ENCODE measurements at places on chromosomes 7 and 10. TPM values are rescaled to one million over a fixed set of nuclear protein-coding genes. Genes with fewer than 3 reads are reported as not detected.

The GJD4 gene
- total RNA-seq: 0.31 TPM

GRCh38 chr10:43237631-43238446 is 29.0 kb downstream of the RASGEF1A start:
- no peaks in the 10 kb centered on the region for H3K4me1 ChIP-seq
- no peak overlapping the region for H3K4me3 ChIP-seq
- no peaks in the 10 kb centered on the region for H3K36me3 ChIP-seq
- H3K27ac ChIP-seq: no peak overlapping the region
- H3K27me3 ChIP-seq: no peaks in the 10 kb centered on the region

GRCh38 chr7:3464900-3465622 is 164.0 kb downstream of the SDK1 start:
- DNase-seq: no peak
- H3K4me1 ChIP-seq: no peaks in the 10 kb centered on the region
- H3K27ac ChIP-seq: no peak overlapping the region

- no peak overlapping the region for H3K4me3 ChIP-seq
- no peak overlapping the region for H3K27ac ChIP-seq
- no peaks in the 10 kb centered on the region for H3K36me3 ChIP-seq
- H3K4me1 ChIP-seq: no peaks in the 10 kb centered on the region
- H3K27me3 ChIP-seq: no peaks in the 10 kb centered on the region
Observed at GRCh38 chr7:29281782-29282541, 87.4 kb downstream of the CHN2 start.

- H3K27ac ChIP-seq: peak overlapping the region; percentile 34
- no peaks in the 10 kb centered on the region for H3K36me3 ChIP-seq
- H3K4me1 ChIP-seq: no peaks in the 10 kb centered on the region
- H3K4me3 ChIP-seq: no peak overlapping the region
Observed at GRCh38 chr7:134865001-134865845, 85.8 kb downstream of the CALD1 start.

DNA sequence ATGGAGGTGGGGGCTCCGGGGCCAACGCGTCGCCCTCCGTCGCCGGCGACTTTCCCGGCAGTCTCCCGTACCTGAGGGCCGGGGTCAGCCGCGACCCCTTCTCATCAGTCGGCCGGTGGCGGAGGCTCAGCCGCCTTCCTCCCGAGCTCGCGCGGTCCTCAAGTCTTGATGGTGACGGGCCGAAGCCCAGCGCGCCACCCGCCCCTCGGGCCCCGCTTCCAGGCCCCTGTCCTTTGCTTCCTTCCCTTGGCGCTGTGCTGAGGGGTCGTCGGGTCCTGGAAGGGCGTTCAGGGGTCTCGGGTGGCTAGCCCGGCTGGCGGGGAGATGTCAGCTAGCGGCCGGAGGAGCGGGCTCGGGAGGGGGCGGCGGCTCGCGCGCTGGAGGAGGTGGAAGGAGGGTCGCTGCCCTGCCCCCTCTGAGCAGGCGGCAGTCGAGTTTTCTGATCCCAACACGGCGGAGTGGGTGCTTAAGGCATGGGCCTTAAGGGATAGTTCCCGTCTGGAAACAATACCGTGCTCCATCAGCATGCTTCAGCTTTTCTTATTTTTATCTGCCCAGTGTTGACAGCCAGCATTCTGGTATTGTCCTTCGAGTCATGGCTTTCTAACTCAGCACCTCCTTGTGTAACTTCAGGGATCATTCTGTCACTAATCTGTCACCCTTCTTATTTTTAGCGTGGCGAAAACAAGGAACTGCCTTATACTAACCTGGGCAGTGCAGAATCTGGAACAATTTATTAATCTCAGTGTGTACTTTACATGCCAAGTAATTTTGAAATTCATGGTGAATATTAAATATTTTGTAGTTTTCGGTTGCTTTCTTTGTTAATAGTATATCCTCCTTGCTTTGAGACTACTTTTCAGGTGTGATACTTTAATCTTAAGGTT is 748 bp downstream of the PHTF2 start:
- H3K36me3 ChIP-seq: no peaks in the 10 kb centered on the region
- H3K27me3 ChIP-seq: no peaks in the 10 kb centered on the region
- peak overlapping the region; percentile 90 for H3K4me3 ChIP-seq
- H3K4me1 ChIP-seq: peaks cover 8% of the 10 kb centered on the region

GRCh38 chr7:31695859-31696614 is 9.0 kb downstream of the PPP1R17 start:
- H3K4me1 ChIP-seq: no peaks in the 10 kb centered on the region
- DNase-seq: no peak
- no peak overlapping the region for H3K27ac ChIP-seq
- H3K27me3 ChIP-seq: no peaks in the 10 kb centered on the region
- no peaks in the 10 kb centered on the region for H3K36me3 ChIP-seq

- no peak overlapping the region for H3K27ac ChIP-seq
- H3K36me3 ChIP-seq: no peaks in the 10 kb centered on the region
- H3K4me1 ChIP-seq: peaks cover 17% of the 10 kb centered on the region
- no peak for DNase-seq
- H3K27me3 ChIP-seq: no peaks in the 10 kb centered on the region
Observed at GRCh38 chr10:77919713-77920108, 6.8 kb downstream of the DLG5 start.

GRCh38 chr10:21048068-21048467 is 151.0 kb upstream of the NEBL start:
- no peaks in the 10 kb centered on the region for H3K36me3 ChIP-seq
- H3K27me3 ChIP-seq: no peaks in the 10 kb centered on the region
- H3K4me3 ChIP-seq: no peak overlapping the region
- DNase-seq: no peak
- H3K27ac ChIP-seq: no peak overlapping the region

- H3K27me3 ChIP-seq: no peaks in the 10 kb centered on the region
- H3K36me3 ChIP-seq: no peaks in the 10 kb centered on the region
- DNase-seq: no peak
- H3K4me1 ChIP-seq: no peaks in the 10 kb centered on the region
- H3K27ac ChIP-seq: no peak overlapping the region
Observed at GRCh38 chr7:121797657-121798452, 75.1 kb upstream of the PTPRZ1 start.

DNA sequence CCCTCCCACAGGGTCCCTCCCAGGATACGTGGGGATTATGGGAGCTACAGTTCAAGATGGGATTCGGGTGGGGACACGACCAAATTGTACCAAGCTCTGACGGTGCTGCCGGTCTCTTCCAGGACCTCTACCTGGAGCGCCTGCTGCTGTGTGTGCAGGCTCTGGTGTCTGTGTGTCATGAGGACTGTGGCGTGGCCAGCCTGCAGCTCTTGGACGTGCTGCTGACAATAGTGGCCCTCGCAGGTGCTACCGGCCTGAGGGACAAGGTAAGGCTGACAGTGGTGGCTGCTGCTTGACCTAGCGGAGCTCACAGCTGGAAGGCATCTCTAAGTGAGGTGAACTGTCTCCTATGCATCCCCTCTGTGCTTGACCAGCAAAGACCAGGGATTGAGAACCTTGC is 34.5 kb upstream of the PRKAR1B start:
- no peaks in the 10 kb centered on the region for H3K4me1 ChIP-seq
- H3K36me3 ChIP-seq: no peaks in the 10 kb centered on the region
- H3K27ac ChIP-seq: no peak overlapping the region
- no peak for DNase-seq
- no peak overlapping the region for H3K4me3 ChIP-seq

GRCh38 chr7:101018271-101019167 is 1.4 kb upstream of the MUC17 start:
- H3K4me3 ChIP-seq: no peak overlapping the region
- peaks cover 10% of the 10 kb centered on the region for H3K4me1 ChIP-seq
- H3K36me3 ChIP-seq: no peaks in the 10 kb centered on the region
- no peak for DNase-seq

The GPR26 gene
- total RNA-seq: 0.37 TPM

DNA sequence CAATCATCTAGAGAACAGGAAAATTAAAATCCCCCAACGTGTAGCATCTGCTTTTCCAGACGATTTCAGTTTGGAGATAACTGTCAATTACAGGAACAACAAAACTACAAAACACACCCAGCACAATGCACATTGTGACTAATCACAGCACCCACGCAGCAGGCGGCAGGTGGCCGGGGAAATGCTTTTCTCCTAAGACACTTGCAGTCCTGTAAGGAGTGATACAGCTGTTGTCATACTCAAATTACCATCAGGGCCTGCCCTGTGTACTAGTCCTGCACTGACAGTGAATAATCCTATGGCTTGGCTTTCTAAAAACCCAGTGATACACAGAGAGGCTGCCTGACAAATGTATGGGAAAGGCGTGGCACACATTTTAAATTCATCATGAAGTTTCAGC is 37.8 kb downstream of the COBL start:
- no peaks in the 10 kb centered on the region for H3K4me1 ChIP-seq
- no peak overlapping the region for H3K4me3 ChIP-seq
- no peaks in the 10 kb centered on the region for H3K36me3 ChIP-seq
- no peak for DNase-seq
- H3K27me3 ChIP-seq: no peaks in the 10 kb centered on the region
- no peak overlapping the region for H3K27ac ChIP-seq

All from testis (tissue), 5 donors.